GM23338 (cell line): ENCODE measurements at places on chromosomes 4 and X. TPM values are rescaled to one million over a fixed set of nuclear protein-coding genes. Genes with fewer than 3 reads are reported as not detected.
A peak's percentile ranks its signal among the peaks of the same experiment; 100 is the strongest.

DNA sequence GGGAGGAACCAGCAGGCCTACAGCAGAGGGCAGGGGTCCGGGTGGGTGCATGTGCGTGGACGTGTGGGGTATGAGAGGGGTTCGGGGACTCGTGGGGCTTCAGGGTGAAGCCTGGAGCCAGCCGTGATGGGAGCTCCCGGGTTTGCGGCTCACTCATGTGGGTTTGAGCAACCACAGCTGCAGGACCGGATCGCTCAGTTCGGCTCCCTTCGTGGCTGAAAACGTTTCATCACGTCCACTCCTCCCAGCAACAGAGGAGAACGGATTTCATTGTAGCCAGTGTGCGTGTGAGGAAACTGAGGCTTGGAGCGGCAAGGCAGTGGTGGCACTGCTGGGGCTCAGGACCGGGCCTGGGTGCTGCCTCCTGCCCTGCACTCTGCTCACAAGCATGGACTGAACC, 10.6 kb downstream of the BGN start:
- no peak for DNase-seq

- peak; percentile 65 for DNase-seq
Measured at GRCh38 chrX:130280901-130281300, 12.2 kb upstream of the ZNF280C start.

- no peak for DNase-seq
Measured at GRCh38 chrX:75301060-75301459, 27.2 kb downstream of the UPRT start.

- peak; percentile 15 for DNase-seq
Measured at GRCh38 chrX:132748909-132749308, 209.5 kb downstream of the HS6ST2 start.

GRCh38 chr4:112516066-112516470, at the start of gene NEUROG2:
Gene NEUROG2 (minus strand): TSS chr4:112516180. CDS start chr4:112515475, 705 bp downstream.
- DNase-seq = no peak

- no peak for DNase-seq
Measured at GRCh38 chr4:8732092-8732491, 139.5 kb downstream of the CPZ start.

DNA sequence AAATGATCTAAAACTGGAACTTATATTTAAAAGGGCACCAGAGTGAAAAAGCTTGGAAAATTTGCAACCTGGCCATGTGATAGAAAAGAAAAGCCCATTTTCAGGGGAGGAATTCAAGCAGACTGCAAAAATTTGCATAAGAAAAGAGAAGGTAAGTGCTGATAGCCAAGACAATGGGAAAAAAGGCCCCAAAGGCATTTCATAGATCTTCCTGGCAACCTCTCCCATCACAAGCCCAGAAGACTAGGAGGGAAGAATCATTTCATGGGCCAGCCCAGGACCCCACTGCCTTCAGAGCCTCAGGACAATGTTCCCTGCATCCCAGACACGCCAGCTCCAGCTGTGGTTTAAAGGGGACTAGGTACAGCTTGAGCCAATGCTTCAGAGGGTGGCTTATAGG, 887.3 kb upstream of the DIAPH2 start:
- DNase-seq = peak; percentile 13

- DNase-seq = no peak
Measured at GRCh38 chr4:57098415-57098814, 11.8 kb downstream of the IGFBP7 start.

- no peak for DNase-seq
Measured at GRCh38 chrX:91039777-91040176, 394.9 kb upstream of the PABPC5 start.

DNA sequence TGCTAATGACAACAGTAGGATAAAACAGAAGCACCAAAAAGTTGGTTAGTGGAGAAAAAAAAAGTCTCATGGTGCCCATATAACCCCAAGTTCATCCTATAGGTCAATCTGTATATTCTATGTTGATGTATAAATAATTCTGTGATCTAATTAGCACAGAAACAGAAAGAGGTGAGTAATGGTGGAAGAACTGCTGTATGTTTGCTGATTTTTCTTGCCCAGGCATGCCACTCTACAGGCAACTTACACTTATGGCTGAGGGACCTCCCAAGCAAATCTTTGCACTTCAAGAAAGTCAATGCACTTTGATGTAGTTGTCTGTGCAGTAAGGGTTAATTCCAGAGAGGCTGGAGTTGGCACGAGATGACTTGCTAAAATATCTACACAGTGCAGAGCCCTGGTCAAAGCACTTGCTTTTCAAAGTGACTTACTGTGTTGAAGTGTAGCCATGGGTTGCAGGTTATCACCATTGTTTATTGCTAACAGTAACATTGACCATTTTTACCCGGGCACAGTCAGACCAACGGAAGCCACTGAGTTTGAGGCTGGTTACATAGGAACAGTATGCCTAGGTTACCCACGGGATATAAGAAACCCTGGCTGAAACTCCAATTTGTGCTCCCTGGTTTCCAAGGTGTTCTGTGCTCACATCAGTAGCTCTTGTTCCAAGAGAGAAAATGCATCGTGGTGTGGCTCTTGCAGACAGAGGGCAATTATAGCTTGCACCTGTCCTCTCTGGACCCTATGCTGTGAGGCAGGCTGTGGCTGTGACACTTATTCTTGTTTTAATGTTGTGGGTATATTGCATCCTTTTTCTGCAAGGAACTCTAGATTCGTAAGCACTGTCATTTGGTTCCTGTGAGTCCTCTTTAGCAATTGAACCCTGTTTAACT, 141.3 kb upstream of the FTHL17 start:
- DNase-seq = no peak

DNA sequence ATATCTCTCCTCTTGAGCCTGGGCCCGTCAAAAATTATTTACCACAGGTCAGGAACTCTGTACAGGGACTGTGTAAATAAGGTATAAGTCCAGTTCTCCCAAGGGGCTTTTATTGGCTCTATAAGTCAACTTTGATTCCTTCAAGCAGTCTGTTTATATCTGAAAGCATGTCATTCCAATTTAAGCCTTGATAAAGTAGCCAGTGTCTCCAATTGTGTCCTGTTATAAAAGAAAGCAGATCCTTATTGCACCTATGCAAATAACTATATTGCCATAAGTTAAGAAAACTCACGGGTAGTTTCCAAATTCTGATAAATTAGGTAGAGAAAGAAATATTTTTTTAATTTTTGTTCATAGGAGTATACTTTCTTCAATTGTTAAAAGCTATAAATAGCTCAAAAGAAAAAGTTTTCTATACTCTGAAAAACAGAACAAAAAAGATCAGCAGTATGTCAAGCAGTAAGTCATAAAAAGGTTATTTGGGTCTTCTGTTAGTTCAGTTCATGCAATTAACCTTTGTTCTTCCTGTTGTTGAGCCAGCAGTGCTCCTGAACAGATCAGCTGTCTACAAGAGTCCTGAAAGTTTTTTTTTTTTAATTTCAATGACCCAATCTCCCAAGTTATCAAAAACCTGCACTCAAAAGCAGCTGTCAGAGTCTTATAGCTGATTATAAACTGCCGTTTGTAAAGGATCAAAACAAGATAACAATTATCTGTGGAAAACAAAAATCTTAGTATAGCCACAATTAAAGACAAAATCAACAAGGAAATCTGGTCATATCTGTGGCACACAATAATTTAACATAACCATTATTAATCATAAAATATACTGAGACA, 178.4 kb upstream of the GALNT7 start:
- no peak for DNase-seq

DNA sequence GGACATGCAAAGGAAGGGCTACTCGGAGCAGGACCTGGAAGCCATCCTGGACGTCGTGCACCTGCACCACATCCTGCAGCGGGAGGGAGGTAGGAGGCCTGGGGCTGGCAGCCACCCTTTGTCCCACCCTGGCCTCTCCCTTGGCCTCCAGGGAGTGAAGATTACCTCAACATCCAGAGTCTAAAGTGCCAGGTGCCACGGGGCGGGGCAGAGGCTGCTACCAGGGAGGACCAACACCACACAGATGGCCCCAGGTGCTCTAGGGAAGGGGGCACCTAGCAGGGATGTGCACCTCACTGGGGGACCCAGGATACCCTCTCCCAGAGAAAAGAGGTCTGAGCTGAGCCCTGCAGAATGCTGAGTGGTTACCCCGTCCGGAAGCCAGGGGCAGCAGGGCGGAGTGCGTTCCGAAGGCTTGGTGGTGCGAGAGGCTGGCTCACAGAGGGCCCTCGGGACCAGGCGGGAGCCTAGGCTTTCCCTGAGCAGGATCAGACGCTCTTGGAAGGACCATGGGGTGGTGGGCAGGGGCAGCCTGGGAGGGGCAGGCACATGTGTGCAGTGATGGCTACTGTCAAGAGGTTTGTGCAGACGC, 16.1 kb downstream of the ABCD1 start:
- no peak for DNase-seq

DNA sequence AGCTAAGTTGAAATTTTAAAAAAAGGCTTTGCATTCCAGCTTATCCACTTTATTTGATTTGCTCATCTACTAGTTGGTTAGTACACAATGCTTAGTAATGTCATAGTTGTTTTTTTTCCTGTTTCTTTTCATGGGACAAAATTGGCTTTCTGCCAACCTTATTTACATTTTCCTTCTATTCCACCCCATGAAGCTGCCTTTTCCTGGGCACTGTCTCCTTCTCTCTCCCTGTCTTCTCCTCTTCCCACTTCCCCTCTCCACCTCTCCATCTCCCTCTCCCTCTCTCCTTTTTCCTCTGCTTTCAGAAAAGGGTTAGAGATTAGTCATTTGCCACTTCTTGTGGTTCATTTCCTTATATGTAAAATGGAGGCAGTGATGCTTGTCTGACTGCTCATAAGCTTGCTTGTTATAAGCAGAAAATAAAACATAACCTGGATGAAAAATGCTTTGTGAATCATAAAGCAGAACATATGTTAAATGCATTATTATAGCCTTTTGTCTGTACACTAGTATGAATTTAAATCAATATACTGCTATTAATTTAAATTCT, 181.9 kb downstream of the CEP135 start:
- no peak for DNase-seq

DNA sequence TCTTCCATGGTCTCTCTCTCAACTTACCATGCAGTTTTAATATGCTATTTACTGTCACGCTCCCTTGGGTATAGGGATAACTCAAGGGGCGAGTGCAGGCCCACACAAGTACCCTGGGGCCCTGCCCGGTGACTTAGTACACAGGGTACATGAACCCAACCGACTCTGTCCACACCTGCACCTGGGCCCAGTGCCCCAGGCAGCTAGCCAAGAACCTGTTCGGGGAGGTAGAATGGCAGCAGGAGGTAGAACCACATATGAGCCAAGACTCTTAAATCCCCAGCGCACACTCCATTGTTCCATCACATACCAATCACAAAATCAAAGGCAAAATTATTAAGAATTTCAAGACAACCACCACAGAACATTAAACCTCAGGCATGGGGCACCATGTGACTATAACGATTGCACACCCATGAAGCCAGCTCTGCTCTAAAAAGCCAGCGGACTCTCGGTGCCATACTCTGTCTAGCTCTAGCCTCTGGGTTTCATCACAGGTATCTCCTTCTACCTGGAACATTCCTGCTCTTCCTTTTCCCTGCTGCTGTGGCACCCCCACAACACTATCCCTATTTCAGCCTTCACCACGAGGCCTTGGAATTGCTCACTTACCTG, 14.6 kb downstream of the PHF8 start:
- no peak for DNase-seq

DNA sequence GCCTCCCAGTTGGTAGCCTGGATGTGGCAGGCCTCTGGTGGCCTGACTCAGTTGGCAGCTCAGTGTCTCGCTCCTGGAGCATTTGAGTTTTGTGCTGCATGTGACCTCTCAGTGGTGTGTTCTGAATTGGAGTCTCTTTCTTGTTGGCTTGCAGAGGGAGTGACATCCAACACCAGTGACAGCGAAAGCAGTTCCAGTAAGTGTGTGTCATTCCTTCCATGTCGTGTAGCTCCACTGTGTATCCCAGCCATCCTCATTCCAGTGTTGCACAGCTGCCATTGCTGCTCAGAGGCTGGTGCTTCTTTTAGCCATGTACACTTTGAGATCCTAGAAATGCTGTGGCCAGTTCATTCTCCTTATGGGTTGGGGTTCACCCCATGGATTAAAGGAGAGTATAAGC, 52.4 kb downstream of the DLG3 start:
- no peak for DNase-seq

GRCh38 chr4:145260091-145260490, 79.7 kb upstream of the OTUD4 start:
- peak; percentile 74 for DNase-seq

DNA sequence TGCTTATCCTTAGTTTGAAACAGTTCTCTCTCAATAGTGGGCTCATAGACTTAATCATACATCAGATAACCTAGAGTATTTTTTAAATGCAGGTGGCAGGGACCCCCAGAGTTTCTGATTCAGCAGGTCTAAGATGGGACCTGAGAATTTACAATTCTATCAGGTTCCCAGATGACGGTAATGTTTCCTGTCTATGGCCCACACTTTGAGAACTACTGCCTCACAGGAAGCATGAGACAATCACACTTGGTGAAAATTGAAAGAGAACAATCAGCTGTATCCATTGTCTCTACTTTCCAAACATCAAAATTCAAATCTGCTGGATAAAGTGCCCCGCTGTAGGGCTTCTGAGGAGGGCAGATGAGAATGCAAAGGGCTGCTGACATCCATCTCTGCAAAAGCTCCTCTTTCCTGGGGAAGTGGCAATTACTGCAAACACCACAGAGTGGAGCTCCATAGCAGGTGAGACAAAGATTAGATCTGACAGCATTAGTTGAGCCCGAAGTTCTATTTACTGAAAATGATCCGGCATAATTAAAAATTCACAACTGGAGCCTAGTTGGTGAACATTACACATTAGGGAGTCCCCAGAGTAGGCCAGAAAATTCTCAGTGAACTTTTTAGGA, 187.8 kb upstream of the MBNL3 start:
- DNase-seq = peak; percentile 36

GRCh38 chrX:48665991-48666390, 17.6 kb upstream of the WAS start:
- no peak for DNase-seq

DNA sequence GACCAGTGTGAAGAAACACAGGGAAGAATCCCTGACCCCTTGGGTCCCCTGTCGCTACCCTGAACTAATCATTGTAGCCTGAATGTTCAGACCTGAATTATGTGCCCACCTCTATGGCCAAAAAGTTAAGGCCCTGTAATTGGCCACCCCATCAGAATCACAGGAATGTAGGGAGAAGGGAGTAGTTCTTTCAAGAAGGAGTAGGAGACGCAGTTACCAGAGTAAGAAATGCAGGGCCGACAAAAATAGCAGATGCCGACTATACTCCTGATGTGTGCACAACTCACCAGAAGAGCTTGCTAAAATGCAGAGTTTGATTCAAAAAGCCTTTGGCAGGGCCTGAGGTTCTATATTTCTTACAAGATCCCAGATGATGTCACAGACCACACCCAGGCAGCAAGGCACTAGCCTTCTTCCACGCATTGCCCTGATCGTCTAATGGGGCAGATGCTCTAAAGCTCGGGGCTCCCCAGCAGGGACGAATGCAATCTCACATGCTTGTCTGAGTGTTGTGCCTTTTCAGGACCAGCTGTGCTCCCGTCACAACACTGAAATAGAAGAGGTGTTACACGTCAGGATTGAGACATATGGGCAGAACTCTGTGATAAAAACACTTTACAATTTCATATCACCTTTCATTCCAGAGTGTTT, 161.0 kb upstream of the FAM241A start:
- peak; percentile 34 for DNase-seq

GATA1 gene
- total RNA-seq = not detected in 2 replicates

RADX gene
- total RNA-seq = 2.8 and 6.7 TPM in 2 replicates

ASMT gene
- 2.4 TPM in 1 of 2 replicates, not detected in the other for total RNA-seq

ZCCHC12 gene
- total RNA-seq = 0.08 and 0.38 TPM in 2 replicates

CC2D2A gene
- total RNA-seq = 9.4 and 15.8 TPM in 2 replicates

BEX1 gene
- total RNA-seq = 52.9 and 74.7 TPM in 2 replicates

NR0B1 gene
- 0.16 and 0.45 TPM in 2 replicates for total RNA-seq

NAA11 gene
- not detected in 2 replicates for total RNA-seq

GLUD2 gene
- 1.5 and 1.9 TPM in 2 replicates for total RNA-seq

CRMP1 gene
- 143 and 146 TPM in 2 replicates for total RNA-seq

TCEAL6 gene
- 0.24 and 4.2 TPM in 2 replicates for total RNA-seq

PPEF1 gene
- total RNA-seq = 0.76 TPM in 1 of 2 replicates, not detected in the other

GDI1 gene
- 95.9 and 96.1 TPM in 2 replicates for total RNA-seq
